ENCODE measurements at places on chromosomes 6 and 20. TPM values are rescaled to one million over a fixed set of nuclear protein-coding genes. Genes with fewer than 3 reads are reported as not detected.

DNA sequence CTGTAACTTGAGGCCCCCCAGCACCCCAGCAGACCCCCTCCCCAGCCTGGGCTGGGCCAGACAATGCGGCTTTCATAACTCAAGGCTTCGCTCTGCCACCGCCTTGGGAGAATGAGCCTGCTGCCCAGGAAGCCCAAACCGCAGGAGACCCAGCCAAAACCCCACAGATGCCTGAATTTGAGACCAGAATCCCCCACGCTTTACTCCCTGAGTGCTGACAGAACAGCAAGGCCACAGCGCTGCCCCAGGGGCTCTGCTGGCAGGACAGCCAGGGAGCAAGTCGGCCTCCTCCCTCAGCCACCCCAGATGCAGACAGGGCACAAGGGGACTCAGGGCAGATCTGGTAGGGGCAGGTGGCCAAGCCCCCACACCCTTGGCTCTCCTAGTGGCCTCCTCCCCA, 2.2 kb downstream of the MDFI start:
- no peak for DNase-seq

Gene WFDC10B
- polyA plus RNA-seq, result not detected

Gene SLC17A3
- 1.2 TPM for polyA plus RNA-seq

Gene KHDC1L
- polyA plus RNA-seq, result 0.37 TPM

DNA sequence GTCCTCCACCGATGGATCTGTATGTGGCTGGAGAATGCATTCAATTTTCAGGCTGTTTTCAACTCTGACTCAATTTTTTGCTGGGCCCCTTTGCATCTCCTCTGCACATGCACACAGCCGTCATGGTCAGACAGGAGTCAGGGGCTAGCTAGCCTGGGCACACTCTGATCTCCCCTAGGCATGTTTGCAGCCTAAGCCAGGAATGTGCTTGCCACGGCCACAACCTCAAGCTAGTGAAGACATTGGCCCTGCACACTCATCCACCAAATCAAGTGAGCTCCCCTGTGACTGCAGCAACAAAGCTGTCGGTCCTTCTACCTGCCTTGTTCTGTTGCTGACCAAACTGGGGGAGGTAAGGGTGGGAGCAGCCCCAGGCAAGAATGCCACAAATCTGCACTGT, 300.5 kb downstream of the ESR1 start:
- no peak for DNase-seq

GRCh38 chr6:6634735-6635075, 46.2 kb downstream of the LY86 start:
- no peak for DNase-seq

DNA sequence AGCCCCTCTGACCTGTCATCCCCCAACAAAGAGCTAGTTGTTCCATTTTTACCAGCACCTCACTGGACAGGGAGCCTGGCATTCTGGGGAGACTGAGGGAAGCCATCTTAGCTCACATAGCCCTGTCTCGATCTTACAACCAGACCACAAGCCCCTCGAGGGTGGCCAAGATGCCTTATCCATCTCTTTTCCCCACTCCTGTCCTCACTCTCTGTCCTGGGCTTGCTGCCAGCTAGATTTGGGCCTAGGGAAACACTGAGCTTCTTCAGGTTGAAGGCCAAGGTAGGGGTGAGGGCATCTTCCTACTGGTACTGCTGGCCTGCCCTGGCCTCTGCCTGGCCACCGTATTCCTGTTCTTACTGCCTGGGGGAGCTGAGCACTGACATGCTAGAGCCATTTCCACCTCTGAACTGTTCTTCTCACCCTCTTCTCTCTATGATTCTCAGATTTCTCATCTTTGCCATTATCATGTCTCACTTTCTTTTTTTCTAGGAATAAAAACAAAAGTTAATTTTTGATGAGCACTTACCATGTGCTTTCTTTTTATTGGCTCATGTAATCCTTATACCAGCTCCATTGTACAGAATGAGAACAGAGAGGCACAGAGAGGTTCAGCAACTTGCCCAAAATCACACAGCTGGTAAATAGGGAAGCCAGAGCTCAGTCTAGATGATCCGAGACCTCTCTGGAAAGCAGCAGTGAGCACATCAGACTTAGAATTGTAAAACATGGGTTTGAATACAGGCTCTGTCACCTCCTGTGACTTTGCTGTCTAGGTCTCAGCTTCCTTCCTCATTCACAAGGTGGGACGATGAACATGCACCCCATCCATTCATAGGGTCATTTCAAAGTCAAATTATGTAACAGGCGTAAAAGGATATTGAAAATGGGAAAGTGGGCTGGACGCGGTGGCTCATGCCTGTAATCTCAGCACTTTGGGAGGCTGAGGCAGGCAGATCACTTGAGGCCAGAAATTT, 28.7 kb downstream of the FGD2 start:
- no peak for DNase-seq

- DNase-seq, result no peak
Observed at GRCh38 chr20:33563788-33564187, 73.9 kb downstream of the CBFA2T2 start.

Gene MYL9
- polyA plus RNA-seq, result 253 TPM

DNA sequence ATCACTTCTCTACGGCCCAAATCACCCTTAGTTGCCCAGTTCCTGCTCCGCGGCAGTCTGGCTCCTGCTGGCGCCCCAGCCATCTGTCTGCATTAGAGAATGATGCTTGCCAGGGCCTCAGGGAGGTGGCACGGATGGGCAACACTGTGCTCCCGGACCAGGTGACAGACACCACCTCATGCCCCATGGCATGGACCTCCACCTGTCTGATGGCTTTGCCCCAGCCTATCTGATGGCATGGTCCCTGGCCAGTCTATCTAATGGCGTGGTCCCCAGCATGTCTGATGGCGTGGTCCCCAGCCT, 18.8 kb upstream of the MRGBP start:
- no peak for DNase-seq
